Smooth muscle cell of bladder (primary cell): ENCODE measurements at places on chromosomes 4 and X. TPM values are rescaled to one million over a fixed set of nuclear protein-coding genes. Genes with fewer than 3 reads are reported as not detected.

Gene SLBP
- total RNA-seq: 39.8 and 50.0 TPM in 2 replicates

Gene UBE2K
- 8.7 and 13.9 TPM in 2 replicates for total RNA-seq

Gene VCX3A
- not detected in 2 replicates for total RNA-seq

Gene CFI
- 1.8 and 6.9 TPM in 2 replicates for total RNA-seq

Gene USP26
- total RNA-seq: not detected in 2 replicates

Gene ABLIM2
- 0.09 and 0.14 TPM in 2 replicates for total RNA-seq

Gene RAI2
- total RNA-seq: 0.14 and 0.92 TPM in 2 replicates

Gene HSD17B10
- total RNA-seq: 67.3 and 101 TPM in 2 replicates

Gene PGAM4
- not detected in 2 replicates for total RNA-seq

Gene APOOL
- total RNA-seq: 7.3 and 8.0 TPM in 2 replicates

Gene SHOX
- not detected in 2 replicates for total RNA-seq
